SHP77 treated with DMSO at 0.1 percent for 48 hours (cell line): ENCODE measurements at places on chromosomes 16 and 17.

GRCh38 chr17:39740357-39741111, 2.8 kb downstream of the GRB7 start:
- DNase-seq = no peak

- no peak for DNase-seq
These were observed 256.0 kb upstream of the MAF start for GRCh38 chr16:79856581-79856980.

GRCh38 chr17:40600486-40601046, 35.3 kb upstream of the CCR7 start:
- DNase-seq = no peak

- no peak for DNase-seq
These were observed 45.6 kb downstream of the NACA2 start for GRCh38 chr17:61545335-61545938.

- no peak for DNase-seq
These were observed 3.4 kb downstream of the USH1G start for GRCh38 chr17:74919440-74920305.

GRCh38 chr17:2266045-2266864, 37.3 kb downstream of the SMG6 start:
- DNase-seq = no peak

DNA sequence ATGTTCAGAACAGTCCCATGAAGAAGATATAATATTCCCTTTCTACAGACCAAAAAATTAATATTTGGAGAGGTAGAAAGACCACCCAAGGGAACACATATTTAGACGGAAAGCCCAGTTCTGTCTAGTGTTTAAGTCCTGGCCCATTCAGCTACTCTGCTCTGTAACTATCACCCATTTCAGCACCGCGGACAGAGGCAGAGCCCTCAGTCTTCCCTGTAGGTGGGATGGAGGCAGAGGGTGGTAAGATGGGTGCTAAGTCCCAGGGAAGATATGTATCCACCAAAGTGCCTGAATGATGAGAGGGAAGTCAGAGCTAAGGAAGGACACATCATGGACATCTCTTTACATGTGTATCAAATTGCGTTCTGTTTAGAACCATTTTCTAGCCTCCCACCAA, 27.8 kb upstream of the C16orf78 start:
- DNase-seq = no peak

GRCh38 chr16:88284626-88285513, 97.9 kb upstream of the ZNF469 start:
- no peak for DNase-seq

DNA sequence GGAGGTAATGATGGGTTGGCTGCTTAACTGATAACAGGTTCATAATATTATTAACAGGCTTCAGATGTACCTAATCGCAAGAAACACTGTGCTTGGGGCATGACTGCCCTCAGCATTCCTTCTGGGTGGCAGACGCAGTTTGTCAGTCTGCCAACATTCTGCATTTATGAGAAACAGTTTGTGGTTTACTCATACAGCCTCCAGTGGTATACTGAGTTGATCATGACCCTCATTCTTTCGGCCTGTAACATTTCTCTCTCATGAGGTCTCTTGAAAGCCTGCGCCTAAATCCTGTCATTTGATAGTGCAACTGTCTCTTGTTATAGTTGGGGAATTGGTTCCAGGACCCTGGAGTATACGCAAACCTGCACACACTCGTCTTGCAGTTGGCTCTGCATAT, 4.9 kb upstream of the RUSF1 start:
- DNase-seq = no peak

DNA sequence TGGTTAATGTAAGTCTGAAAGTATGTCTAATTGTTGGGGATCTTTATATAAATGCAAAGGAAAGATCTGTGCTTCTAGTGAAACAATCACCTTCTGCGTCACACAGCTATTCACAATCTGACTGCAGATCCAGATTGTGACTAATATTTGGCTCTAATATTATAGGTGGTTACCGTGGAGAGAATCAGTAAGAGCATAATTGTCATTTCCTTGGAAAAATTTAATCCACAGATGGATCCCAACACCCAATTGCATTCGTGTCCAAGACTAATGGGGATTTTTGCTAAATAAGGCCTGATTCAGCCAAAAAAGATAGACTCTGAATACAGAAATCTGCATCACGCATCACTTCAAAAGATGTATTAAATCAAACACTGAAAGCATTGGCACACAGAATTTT, 2.7 kb upstream of the KCNJ2 start:
- no peak for DNase-seq

DNA sequence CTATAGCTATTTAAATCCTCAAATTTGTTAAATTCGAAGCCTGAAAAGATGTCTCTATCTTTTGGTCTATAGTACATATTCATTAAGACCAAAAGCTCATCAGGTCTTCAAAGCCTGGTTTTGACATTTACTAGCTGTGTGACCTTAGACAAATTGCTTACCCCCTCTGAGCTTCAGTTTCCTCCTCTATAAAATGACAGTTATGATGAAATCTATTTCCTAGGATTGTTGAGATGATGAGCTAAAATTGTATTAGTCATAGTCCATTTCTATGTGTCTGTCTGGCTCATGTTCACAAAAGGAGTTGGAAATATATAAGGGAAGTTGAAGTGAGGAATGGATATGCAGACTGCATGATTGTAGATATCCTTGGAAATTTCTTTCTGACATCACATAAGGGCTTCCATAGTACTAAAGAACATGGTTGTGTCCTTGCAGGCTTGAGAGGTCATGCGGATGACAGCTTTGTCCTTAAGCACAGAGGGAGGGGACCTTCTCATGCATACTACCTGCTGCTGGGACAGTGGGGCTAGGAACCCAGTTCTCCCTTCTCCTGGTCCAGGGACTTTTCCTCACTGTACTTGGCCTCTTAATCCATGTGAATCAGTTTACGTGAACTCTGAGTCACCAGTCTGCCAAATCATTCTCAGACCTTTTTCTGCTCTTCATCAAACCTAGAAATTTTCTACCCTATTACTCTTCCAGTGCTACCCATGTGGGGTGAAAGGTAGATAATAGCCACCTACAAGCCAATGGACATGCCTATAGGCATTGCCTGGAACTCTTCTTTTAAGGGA, 487.5 kb upstream of the SALL1 start:
- DNase-seq = no peak
